ENCODE measurements at places on chromosomes 4 and X. TPM values are rescaled to one million over a fixed set of nuclear protein-coding genes. Genes with fewer than 3 reads are reported as not detected.

Gene NR0B1
- not detected for total RNA-seq

Gene GPR82
- not detected for total RNA-seq

Gene ANAPC10
- total RNA-seq: 30.0 TPM

Gene SLC49A3
- total RNA-seq: 1.4 TPM

Gene OPRPN
- total RNA-seq: not detected

Gene HTRA3
- total RNA-seq: 12.5 TPM

Gene P2RY10
- total RNA-seq: not detected

Gene S100P
- not detected for total RNA-seq

Measured in smooth muscle cell of the umbilical artery (primary cell).